Vein endothelial cell (primary cell): ENCODE measurements at places on chromosomes 2 and 18. TPM values are rescaled to one million over a fixed set of nuclear protein-coding genes. Genes with fewer than 3 reads are reported as not detected.

Gene CNTNAP5
- total RNA-seq = not detected in 2 replicates

Gene COL6A3
- 4.6 and 25.7 TPM in 2 replicates for total RNA-seq

Gene ATP6V1C2
- under 0.01 and 0.10 TPM in 2 replicates for total RNA-seq

Gene CAD
- total RNA-seq = 41.7 and 41.8 TPM in 2 replicates

Gene MROH2A
- not detected in 2 replicates for total RNA-seq

Gene DHRS9
- total RNA-seq = 0.33 and 3.7 TPM in 2 replicates

Gene PROKR1
- under 0.01 TPM in 1 of 2 replicates, not detected in the other for total RNA-seq

Gene ASB18
- not detected in 2 replicates for total RNA-seq

Gene TLX2
- total RNA-seq = not detected in 2 replicates

Gene C1GALT1C1L
- 0.19 and 0.33 TPM in 2 replicates for total RNA-seq
